HFFc6 (cell line): ENCODE measurements at places on chromosomes 16 and 17. TPM values are rescaled to one million over a fixed set of nuclear protein-coding genes. Genes with fewer than 3 reads are reported as not detected.

- H3K4me3 ChIP-seq = no peak overlapping the region
- no peaks in the 10 kb centered on the region for H3K4me1 ChIP-seq
- no peaks in the 10 kb centered on the region for H3K36me3 ChIP-seq
- H3K27ac ChIP-seq = no peak overlapping the region
Observed at GRCh38 chr16:6684076-6684673, 648.5 kb upstream of the RBFOX1 start.

DNA sequence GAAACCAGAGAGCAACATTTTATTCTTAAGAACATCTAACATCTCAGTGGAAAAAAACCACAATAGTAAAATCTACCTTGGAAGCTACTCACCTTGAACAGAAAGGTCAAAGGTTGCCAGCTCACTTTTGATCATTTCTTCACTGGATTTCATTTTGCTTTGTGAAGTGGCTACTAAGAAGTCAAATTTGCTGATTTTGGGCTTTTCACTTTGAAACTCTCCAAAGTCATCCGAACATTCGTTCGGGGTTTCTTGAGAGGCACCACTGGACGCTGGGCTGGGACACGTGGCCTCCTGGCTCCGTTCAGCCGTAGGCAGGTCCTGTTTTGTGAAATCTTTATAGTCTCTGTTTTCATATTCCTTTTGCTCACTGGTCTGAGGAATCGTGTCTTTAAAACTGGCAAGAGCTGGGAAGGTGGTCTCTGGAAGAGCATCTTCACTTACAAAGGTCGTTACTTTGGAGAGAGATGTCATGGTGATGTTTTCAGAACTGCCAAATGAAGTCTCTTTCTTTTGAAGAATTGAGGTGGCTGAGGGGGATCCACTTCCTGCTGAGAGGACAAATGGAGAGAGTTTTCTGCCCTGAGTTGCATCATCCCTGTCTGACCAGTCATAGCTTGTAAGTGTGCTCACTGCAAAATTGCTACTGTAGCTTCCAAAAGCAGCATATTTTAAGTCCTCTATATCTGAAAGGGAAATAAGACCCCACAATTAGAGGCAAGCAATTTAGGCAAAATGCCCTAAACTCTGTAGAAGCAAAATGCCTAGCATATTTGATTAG, 52.4 kb downstream of the DUSP14 start:
- no peak overlapping the region for H3K4me3 ChIP-seq
- peak overlapping the region; percentile 71 for H3K27ac ChIP-seq
- H3K4me1 ChIP-seq = peaks cover 32% of the 10 kb centered on the region
- H3K27me3 ChIP-seq = no peaks in the 10 kb centered on the region
- peaks cover 31% of the 10 kb centered on the region for H3K36me3 ChIP-seq

DNA sequence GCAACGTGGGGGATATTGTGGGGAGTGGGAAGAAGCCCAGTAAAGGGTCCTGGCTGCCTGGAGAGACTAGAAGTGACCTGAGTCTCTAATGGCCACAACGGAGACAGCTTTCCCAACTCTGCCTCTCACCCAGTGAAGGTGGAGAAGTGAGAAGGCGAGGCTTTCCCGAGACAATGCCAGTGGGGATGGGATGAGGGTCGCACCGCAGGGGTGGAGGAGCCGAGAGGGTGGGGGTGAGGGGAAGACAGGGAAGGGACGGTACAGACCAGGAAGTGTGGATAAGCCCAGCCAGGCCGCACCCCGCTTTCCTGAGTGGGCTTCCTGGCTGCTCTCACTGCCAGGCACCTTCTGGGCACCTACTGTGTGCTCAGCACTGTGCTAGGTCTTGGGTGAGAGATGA, 7.5 kb upstream of the SPPL2C start:
- no peak overlapping the region for H3K4me3 ChIP-seq
- no peaks in the 10 kb centered on the region for H3K4me1 ChIP-seq
- no peak for DNase-seq
- H3K27me3 ChIP-seq = peaks cover 29% of the 10 kb centered on the region
- no peaks in the 10 kb centered on the region for H3K36me3 ChIP-seq

DNA sequence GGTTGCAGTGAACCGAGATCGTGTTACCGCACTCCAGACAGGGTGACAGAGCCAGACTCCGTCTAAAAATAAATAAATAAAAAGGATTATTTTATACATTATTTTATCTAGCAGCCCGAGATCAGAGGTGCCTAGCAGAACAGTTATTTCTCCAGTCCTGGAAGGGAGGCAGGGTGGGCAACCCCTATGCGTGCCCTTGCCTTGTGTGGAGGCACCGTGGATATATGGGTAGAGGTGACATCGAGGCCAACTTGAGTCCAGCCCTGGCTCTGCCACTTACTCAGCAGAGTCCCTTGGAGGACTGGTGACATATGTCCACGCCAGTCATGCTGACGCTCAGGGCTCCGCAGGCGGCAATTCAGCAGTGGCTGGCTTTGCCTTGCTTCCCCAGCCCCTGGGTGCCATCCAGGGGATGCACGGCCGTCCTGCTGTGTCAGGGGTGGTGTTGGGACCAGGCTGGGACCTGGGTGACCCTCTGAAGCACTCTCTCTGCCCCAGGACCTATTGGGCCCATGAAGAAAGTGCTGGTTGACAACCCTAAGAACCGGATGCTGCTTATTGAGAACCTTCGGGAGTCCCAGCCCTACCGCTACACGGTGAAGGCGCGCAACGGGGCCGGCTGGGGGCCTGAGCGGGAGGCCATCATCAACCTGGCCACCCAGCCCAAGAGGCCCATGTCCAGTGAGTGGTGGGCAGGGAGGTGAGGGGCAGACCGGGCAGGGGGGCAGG, 13.2 kb downstream of the GALK1 start:
- H3K36me3 ChIP-seq = no peaks in the 10 kb centered on the region
- peaks cover 1% of the 10 kb centered on the region for H3K27me3 ChIP-seq
- H3K4me3 ChIP-seq = no peak overlapping the region
- no peak for DNase-seq
- no peak overlapping the region for H3K27ac ChIP-seq

DNA sequence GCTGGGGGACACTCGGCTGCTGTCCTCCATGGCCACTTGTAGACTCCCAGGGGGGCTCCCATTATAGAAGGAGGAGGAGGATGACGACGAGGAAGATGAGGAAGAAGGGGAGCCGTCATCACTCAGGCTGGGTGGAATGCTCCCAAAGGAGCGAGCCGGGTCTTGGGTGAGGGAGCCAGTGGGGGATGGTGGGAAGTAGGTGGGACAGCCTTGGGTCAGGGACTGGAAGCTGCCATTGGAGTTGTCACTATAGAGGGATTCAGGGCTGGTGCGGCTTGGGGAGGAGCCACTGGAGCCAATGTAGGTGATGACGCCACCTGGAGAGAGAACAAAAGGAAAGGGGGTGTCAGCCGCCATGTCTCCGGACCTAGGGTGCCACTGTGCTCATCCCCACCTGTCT, 3.3 kb downstream of the NR1D1 start:
- H3K36me3 ChIP-seq = peaks cover 44% of the 10 kb centered on the region
- peaks cover 8% of the 10 kb centered on the region for H3K27me3 ChIP-seq
- peak overlapping the region; percentile 98 for H3K27ac ChIP-seq
- H3K4me1 ChIP-seq = peaks cover 68% of the 10 kb centered on the region

DNA sequence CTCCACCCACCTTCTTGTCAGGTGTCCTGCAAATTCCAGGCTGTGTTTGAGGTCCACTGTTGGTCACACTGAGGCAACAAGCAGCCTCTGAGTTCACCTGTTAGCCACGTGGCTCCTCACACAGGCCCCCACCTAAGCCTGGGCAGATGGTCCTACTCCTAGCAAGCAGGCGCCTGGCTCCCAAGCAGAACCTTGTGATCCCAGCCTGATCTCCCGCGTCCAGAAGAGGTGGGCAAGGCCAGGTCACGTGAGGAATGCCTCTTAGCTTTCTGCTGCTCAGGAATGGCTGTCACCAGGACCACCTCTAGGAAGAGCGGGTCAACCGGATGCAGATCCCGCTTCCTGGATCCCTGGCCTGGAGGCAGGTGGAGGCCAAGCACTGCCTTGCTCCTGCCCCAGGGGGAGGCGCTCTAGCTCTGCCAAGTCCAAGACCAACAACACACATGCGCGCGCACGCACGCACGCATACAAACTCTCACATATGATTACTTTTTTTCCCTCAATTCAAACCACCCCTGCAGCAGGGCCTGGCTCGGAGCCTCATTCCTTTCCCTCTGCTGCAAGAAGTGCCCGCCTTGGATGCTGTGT, 9.5 kb downstream of the CYB561 start:
- DNase-seq = no peak
- no peak overlapping the region for H3K27ac ChIP-seq
- H3K4me3 ChIP-seq = no peak overlapping the region; the same call in 1 of the 2 replicates
- H3K36me3 ChIP-seq = peaks cover 19% of the 10 kb centered on the region; the same call in 1 of the 2 replicates

DNA sequence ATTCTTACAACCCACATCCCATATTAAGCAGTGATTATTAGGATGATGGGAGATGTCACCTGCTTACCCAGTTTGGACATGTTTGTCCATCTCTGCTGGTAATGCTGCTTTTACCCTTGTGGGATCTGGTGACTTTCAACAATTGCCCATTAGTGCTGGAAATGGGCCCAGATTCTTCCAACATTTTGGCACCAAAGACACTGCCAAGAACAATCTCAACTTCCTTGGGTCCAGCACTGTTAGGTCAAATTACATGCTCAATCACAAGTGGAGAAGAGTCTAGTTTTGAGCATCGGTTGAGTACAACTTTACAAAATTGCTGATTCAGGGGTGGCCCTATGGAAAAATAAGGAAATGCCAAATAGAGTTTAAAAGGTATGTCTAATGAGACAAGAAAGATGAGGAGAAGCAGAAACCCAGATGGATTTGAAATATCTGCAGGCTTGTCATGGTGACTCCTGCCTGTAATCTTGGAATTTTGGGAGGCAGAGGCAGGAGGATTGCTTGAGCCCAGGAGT, 13.0 kb upstream of the ZFP3 start:
- H3K4me1 ChIP-seq = peaks cover 7% of the 10 kb centered on the region; the same call in 1 of the 2 replicates
- H3K36me3 ChIP-seq = no peaks in the 10 kb centered on the region
- no peak for DNase-seq
- peaks cover 4% of the 10 kb centered on the region for H3K27me3 ChIP-seq

- H3K36me3 ChIP-seq = no peaks in the 10 kb centered on the region
- peaks cover 3% of the 10 kb centered on the region; the same call in 1 of the 2 replicates for H3K27me3 ChIP-seq
- no peak overlapping the region for H3K27ac ChIP-seq
Observed at GRCh38 chr17:36152639-36153120, 23.8 kb downstream of the TBC1D3B start.

GRCh38 chr16:49615576-49615975, 240.3 kb downstream of the ZNF423 start:
- H3K27me3 ChIP-seq = no peaks in the 10 kb centered on the region; the same call in none of the 2 replicates
- DNase-seq = no peak
- H3K4me1 ChIP-seq = no peaks in the 10 kb centered on the region
- no peak overlapping the region for H3K27ac ChIP-seq

GRCh38 chr17:8311131-8311790, 1.2 kb downstream of the ARHGEF15 start:
- H3K27ac ChIP-seq = no peak overlapping the region
- H3K4me3 ChIP-seq = no peak overlapping the region
- H3K4me1 ChIP-seq = peaks cover 8% of the 10 kb centered on the region
- no peak for DNase-seq
- peaks cover 47% of the 10 kb centered on the region for H3K27me3 ChIP-seq

- H3K4me1 ChIP-seq = peaks cover 4% of the 10 kb centered on the region; the same call in 1 of the 2 replicates
- H3K36me3 ChIP-seq = no peaks in the 10 kb centered on the region
- DNase-seq = no peak
- no peak overlapping the region for H3K27ac ChIP-seq
Observed at GRCh38 chr16:84398701-84399100, 30.4 kb downstream of the ATP2C2 start.

GRCh38 chr16:26772503-26772902, 294.2 kb upstream of the C16orf82 start:
- no peak overlapping the region for H3K4me3 ChIP-seq
- peaks cover 2% of the 10 kb centered on the region; the same call in 1 of the 2 replicates for H3K27me3 ChIP-seq
- H3K4me1 ChIP-seq = no peaks in the 10 kb centered on the region
- no peaks in the 10 kb centered on the region for H3K36me3 ChIP-seq

- no peaks in the 10 kb centered on the region for H3K36me3 ChIP-seq
- peak; percentile 66 for DNase-seq
- H3K4me3 ChIP-seq = no peak overlapping the region
- H3K27me3 ChIP-seq = peaks cover 10% of the 10 kb centered on the region; the same call in 1 of the 2 replicates
- no peak overlapping the region for H3K27ac ChIP-seq
Observed at GRCh38 chr16:48687421-48688038, 77.5 kb upstream of the N4BP1 start.

GRCh38 chr16:22898874-22899348, 84.9 kb downstream of the HS3ST2 start:
- H3K4me1 ChIP-seq = no peaks in the 10 kb centered on the region
- H3K27ac ChIP-seq = no peak overlapping the region
- H3K27me3 ChIP-seq = peaks cover 3% of the 10 kb centered on the region
- DNase-seq = peak; percentile 17
- no peaks in the 10 kb centered on the region for H3K36me3 ChIP-seq
- H3K4me3 ChIP-seq = no peak overlapping the region

- H3K4me1 ChIP-seq = 0 out of 2 replicates have a peak, but pooled peaks cover 5% of the 10 kb centered on the region
- no peak overlapping the region for H3K4me3 ChIP-seq
- H3K27me3 ChIP-seq = peaks cover 29% of the 10 kb centered on the region
- H3K27ac ChIP-seq = no peak overlapping the region
Observed at GRCh38 chr17:78131172-78132083, 857 bp downstream of the TMC8 start.

GRCh38 chr17:41663451-41664171, 25.1 kb upstream of the EIF1 start:
- no peak for DNase-seq
- peaks cover 21% of the 10 kb centered on the region for H3K4me1 ChIP-seq
- no peak overlapping the region for H3K4me3 ChIP-seq

- DNase-seq = no peak
- peaks cover 10% of the 10 kb centered on the region for H3K27me3 ChIP-seq
- H3K4me1 ChIP-seq = no peaks in the 10 kb centered on the region
- H3K36me3 ChIP-seq = no peaks in the 10 kb centered on the region
- no peak overlapping the region for H3K27ac ChIP-seq
- H3K4me3 ChIP-seq = no peak overlapping the region
Observed at GRCh38 chr16:71250461-71251235, 20.1 kb upstream of the HYDIN start.

DNA sequence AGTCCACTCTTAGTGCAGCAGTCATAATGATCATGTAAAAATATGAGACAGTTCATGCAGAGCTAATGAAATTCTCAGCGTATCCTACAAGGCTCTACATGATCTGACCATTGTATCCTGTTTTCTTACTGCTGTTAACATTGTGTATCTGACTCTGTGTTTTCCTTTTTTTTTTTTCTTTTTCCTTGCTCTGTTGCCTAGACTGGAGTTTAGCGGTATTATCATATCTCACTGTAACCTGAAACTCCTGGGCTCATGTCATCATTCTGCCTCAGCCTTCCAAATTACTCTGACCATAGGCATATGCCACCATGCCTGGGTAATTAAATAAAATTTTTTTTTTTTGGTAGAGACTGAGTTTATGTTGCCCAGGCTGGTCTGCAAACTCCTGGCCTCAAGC, 12.1 kb downstream of the DUS2 start:
- no peak overlapping the region for H3K27ac ChIP-seq
- DNase-seq = no peak
- no peaks in the 10 kb centered on the region; the same call in 1 of the 2 replicates for H3K27me3 ChIP-seq
- peaks cover 19% of the 10 kb centered on the region for H3K4me1 ChIP-seq

RNF222 gene
- total RNA-seq = not detected in 3 replicates

TPSB2 gene
- total RNA-seq = not detected in 3 replicates

TXNL4B gene
- total RNA-seq = 8.7 to 10.2 TPM (median 9.6 TPM) in 3 replicates

FA2H gene
- not detected in 3 replicates for total RNA-seq

KRTAP4-5 gene
- total RNA-seq = not detected in 2 replicates

PLLP gene
- total RNA-seq = 0.34 TPM in 1 of 3 replicates, not detected in the others

KRTAP9-2 gene
- not detected in 3 replicates for total RNA-seq

TBC1D3H gene
- total RNA-seq = not detected in 3 replicates

SPOP gene
- 54.7 to 64.6 TPM (median 57.5 TPM) in 3 replicates for total RNA-seq

CCDC154 gene
- total RNA-seq = 0.36 TPM in 1 of 3 replicates, not detected in the others

TTLL6 gene
- not detected in 2 replicates for total RNA-seq

KCTD19 gene
- total RNA-seq = not detected in 3 replicates

HCFC1R1 gene
- 53.0 to 85.4 TPM (median 63.9 TPM) in 3 replicates for total RNA-seq

DLX3 gene
- total RNA-seq = not detected in 2 replicates
